ENCODE measurements at places on chromosomes 11 and 22.

- DNase-seq = no peak
Measured at GRCh38 chr11:133383689-133384088, 148.6 kb downstream of the OPCML start.

DNA sequence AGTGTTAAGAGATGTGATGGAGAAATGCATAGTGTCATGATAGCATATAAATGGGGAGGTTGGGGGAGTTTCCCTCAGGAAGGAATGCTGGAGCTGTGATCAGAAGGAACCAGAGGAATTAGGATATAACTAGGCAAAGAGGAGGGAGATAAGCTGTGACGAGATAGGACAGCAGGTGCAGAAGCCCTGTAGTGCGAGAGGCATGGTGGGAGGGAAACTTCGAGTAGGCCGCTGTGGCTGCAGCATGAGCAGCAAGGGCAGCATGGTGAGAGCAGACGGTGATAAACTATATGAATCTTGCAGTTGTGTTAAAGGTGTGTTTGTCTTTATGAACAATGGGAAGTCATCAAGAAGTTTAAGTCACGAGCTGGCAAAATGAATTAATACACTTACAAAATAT is 109.9 kb downstream of the EMSY start:
- DNase-seq = peak; percentile 23

- DNase-seq = no peak
Measured at GRCh38 chr22:17954200-17954859, 70.0 kb downstream of the MICAL3 start.

GRCh38 chr11:8584511-8584910 is 9.5 kb downstream of the STK33 start:
- no peak for DNase-seq

DNA sequence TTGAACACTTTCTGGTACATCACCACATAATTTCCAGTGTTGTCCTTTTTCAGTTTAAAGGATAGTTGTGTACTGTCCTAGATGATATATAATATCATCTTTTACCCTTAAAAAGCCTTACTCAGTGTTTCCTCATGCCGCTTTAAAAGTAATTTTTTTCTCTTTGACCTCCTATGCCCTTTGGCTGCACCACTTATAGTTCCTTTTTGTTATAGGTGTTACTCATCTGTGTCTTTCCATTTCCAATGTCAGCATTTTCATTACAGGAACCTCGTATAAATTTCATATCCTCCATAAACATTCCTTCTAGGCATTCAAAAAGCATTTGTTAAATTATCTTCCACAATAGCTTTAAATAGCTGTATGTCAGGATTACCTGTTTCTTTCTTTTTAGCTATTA is 40.8 kb downstream of the USP47 start:
- no peak for DNase-seq

DNA sequence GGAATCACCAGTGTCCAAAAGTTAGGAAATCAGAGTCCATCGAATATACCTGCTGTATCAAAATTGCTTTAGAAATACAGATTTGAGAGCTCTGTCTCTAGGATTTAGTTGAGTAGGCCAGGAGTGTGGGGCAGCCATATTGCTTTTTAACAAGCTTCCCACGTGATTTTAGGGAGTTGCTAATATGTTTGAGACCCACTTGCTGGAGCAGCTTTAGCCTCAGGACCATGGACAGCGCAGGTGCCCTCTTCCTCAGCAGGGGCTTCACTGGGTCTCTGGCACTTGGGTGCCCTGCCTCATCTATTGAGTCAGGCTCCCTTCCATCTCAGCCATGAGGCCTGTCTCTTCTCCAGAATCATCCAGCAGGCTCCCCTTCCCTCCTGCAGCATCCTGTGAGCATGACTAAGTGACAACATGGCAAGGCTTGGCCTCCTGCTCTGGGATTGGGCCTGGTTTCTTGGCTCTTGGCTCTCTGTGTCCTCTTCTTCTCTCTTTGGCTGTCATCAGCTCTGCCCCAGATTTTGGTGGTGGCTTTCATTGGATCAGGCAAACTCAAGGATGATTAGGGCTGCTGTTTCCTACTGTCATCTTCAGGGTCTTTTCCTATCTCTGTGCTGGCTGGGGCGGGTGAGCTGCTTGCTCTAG is 70.0 kb downstream of the SGSM1 start:
- no peak for DNase-seq

All from SK-N-DZ (cell line).